MM.1S (cell line): ENCODE measurements at places on chromosomes 7 and 10.

DNA sequence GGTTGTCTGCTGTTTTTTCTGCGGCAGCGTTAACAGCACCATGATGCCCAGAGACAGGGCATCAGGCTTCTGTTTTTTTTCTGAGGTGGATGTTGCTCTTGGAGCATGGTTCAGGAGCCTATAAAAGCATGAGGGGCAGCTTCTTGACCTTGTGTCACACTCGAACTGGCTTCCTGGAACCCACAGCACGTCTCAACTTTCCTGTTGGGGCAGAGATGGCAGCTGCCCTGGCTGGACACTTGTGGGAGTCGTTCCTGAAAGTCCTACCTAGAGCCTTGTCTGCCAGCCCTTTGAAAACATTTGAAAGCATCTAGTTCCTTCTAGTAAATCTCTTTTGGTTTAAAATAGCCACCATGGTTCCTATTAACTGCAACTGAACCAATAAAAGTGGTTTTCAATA lies 28.9 kb upstream of the PRKAG2 start:
- no peak for DNase-seq

DNA sequence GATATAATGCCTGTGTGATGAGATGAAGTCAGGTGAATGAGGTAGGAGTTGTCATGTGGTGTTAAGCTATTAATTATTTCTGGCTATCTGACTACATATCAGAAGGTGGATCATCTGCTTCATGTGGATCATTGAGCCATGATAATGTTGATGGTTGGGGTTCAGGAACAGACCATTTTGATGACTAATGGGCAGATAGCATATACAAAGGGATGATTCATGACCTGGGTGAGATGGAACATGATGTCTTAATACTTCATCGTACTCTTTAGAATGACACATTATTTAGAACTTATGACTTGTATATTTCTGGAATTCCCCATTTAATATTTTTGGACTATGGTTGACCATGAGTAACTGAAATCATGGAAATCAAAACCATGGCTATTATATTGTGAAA lies 155.1 kb downstream of the OR13A1 start:
- DNase-seq, result no peak

GRCh38 chr10:77881636-77882035 lies 44.9 kb downstream of the DLG5 start:
- no peak for DNase-seq

DNA sequence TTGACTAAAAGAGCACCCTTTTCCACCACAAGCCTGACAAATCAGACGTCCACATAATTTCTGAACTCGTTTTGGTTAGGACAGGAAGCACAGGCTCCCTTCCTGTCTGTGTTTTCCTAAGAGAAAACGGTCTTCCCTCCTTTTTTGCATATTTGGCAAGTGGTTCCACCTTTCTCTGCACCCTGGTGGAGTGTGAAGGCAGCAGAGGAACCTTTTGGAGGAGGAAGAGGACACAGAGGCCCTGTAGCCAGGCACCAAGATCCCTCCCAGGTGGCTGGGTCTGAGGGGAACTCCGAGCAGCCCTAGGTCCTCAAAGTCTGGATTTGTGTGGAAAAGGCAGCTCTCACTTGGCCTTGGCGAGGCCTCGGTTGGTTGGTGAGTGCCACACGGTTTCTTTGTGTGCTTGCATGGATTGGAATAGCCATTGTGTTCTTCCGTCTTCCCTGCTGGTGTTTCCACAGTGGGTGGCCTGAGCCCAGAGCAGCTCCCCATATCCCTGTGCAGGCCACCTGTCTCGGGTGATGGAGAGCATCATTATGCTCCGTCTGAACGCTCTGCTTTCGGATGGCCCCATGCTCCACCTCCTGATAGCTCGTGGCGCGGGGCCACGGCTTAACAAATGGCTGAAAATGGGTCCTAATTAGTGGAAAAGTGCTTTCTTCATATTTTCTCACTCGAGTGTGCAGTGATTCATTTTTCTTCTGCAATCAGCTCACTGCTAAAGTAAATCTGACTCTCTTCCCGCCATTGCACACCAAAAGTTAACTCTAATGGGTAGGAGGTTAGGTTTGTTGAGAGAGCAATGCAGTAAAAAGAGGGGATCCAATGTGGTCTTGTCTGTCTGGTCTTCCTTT lies 4.2 kb downstream of the IKZF1 start:
- DNase-seq, result peak; percentile 66

DNA sequence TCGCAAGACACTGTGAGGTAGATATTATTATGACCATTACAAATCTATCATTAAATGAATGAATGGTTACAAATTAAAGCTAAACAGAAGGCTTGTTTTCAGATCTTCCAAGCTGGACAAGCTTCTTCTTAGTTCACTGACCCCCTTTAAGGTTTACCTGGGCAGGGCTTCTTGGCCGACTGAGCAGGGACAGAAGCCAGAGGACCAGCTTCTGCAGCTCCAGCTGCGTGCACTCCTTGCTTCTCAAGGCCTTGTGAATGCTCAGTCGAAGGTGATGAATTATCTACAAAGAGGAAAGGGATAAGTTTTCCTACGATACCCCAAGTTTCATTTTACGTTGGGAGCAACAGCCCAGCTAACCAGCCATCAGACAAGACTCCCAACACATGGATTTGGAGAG lies 9.3 kb downstream of the ZC3HAV1L start:
- DNase-seq, result no peak

DNA sequence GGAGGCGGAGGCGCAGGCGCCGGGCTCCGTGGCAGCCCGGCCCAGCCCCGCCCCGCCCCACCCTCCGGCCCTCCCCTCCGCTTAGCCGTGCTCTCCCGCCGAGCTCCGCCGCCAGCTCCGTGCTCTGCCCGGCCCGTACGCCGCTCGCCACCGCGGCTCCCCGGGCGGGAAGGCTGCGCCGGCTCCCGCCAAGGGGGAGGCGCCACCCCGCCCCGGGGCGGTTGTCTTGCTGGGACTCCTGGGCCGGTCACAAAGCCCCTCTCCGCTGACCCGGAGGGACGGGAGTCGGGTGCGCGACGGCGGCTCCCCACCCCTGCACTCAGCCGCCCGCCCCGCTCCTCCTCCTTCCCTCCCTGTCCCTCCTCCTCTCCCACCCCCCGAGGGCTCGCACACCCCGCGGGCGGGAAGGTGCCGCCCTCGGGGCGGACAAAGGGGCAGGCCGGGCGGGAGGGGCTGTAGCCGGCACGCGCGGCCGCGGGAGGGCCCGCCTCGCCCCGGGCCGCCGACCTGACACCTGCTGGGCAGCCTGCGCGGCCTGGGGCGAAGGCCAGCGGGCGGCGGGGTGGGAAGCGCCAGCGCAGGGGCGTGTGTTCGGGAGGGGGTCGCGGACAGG lies 11.5 kb upstream of the SP8 start:
- peak; percentile 89 for DNase-seq

- no peak for DNase-seq
Measured at GRCh38 chr10:13816195-13816925, 229.6 kb downstream of the PRPF18 start.

GRCh38 chr7:18212758-18213157 lies 185.1 kb upstream of the PRPS1L1 start:
- DNase-seq, result no peak

- DNase-seq, result no peak
Measured at GRCh38 chr7:32283546-32283945, 206.6 kb downstream of the LSM5 start.

- DNase-seq, result no peak
Measured at GRCh38 chr7:124552217-124552616, 213.4 kb downstream of the GPR37 start.

DNA sequence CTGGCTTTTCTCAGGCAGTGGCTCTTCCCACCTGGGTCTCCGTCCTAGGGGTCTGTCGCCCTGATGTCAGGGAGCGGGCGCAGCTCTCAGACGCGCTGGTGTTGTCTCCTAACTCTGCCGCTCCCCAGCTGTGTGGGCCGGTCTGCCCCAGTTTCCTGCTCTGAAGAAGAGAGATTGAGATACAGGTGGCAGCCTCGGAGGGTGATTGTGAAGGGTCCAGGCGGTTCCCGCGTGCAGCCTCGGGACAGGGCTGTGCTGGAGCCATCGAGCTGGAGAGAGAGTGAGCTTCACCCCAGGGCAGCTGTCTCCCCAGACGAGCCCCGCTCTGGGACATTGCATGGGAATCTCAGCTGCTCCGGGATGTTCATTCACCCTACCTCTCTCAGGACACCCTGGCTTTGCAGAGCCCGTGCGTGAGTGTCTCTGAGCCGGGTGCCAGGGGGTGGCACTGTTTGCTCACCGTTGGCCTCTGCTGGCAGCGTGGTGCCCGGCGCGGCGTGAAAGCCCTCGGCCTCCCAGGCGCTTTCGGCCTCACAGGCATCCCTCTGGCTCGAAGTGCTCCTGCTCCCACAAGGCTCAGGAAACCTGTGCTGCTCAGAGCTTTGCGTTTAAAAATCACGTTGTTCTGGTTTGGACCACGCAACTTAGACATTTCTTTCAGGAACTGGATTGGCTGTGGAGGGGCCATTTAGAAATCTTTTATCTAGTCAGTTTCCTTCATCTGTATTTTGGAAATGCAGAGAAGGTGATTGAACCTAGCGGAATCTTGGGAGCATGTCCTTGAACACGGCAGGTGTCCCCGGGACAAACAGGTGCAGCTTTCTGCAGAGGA lies 33.8 kb upstream of the ZFAND2A start:
- peak; percentile 66 for DNase-seq

- DNase-seq, result no peak
Measured at GRCh38 chr7:75737856-75738603, 711 bp downstream of the HIP1 start.

GRCh38 chr10:6365384-6365783 lies 162.7 kb downstream of the PFKFB3 start:
- DNase-seq, result no peak

GRCh38 chr10:68403701-68404100 lies 3.4 kb downstream of the RUFY2 start:
- DNase-seq, result no peak

- peak; percentile 66 for DNase-seq
Measured at GRCh38 chr7:8418629-8419245, 14.7 kb upstream of the NXPH1 start.

DNA sequence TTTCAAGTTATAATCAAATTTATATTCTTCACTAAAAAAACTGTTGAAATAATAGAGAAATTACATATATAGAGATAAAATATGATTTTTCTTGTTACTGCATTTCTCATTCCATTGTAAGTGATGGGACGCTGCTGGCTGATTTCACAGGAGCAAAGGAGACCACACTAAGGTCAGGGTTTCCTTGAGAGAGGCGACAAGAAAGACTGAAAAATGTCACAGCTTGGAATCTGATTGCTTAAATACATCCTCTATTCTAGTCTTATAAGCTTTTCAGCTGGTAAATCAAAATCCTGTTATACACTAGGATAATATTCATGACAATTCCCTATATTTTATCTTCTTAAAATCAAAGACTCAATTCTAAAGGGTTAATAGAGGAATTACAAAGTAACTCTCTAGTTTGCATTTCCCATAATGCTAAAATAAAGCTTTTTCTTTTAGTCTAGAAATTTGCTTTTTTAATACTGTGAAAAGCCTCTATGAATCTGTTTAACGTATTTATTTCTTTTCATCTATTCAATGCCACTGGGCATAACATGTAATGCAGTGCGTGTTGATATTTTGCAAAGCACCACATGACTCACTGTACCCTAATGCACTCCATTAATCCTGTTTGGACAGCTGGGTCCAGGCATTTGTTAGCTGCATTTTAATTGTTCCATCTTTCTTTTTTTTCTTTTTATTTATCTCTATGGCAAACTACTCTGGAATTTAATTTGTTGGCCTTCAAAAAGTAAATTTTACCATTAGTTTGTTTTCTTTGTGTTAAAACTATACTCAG lies 81.7 kb downstream of the RNF32 start:
- DNase-seq, result no peak

- DNase-seq, result no peak
Measured at GRCh38 chr10:106424054-106424453, 740.5 kb downstream of the SORCS1 start.

GRCh38 chr10:119313644-119314043 lies 106.3 kb downstream of the GRK5 start:
- DNase-seq, result peak; percentile 86

- no peak for DNase-seq
Measured at GRCh38 chr10:132932461-132933307, 9.7 kb downstream of the CFAP46 start.

- no peak for DNase-seq
Measured at GRCh38 chr10:94042001-94042833, 48.5 kb downstream of the PLCE1 start.

DNA sequence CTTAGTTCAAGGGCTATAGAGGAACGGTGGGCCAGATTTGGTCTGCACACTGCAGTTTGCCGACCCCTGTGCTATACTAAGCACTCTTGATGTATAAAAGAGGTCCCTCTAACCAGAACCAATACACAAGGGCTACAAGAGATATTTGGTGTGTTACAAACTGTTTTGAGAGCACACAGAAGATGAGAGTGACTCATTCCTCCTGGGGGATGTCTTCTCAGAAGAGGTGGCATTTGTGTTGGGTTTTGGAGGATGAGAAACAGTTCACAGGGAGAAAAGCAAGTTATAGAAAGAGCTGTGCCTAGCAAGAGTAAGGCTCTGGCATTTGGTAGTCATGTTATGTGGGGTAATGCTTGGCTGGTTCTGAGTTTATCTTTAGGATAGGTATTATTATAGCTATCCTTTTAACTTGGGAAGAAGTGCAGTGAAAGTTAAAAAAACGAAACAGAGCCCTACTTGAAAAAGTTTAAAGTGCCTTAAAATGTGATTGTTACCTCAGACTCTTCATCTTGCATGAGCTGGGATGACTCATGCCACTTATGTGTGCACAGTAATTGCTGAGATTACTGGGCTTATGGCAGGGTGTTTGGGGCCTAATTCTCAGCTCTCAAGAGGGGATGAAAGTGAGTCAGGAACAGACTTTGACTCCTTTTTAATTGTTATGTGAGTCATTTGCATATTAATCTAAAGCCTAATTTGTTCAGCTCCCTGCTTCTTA lies 160.4 kb downstream of the KIF20B start:
- no peak for DNase-seq

DNA sequence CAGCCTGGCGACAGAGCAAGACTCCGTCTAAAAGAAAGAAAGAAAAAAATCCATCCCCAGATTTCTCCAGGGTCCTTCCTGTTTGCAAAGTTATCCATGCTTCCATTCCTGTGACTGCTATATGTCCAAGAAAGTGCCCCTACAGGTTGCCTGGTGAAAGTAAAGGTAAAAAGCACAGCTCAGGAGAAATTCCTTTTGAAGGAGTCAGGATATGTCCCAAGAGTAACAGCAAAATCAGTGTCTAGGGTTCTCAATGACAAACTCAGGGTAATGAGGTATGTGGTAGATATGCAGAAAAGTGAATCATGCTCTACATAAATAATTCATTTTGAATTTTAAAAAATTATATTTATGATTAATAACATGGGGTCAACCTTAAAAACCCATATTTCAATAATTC lies 91.5 kb downstream of the CTTNBP2 start:
- no peak for DNase-seq

DNA sequence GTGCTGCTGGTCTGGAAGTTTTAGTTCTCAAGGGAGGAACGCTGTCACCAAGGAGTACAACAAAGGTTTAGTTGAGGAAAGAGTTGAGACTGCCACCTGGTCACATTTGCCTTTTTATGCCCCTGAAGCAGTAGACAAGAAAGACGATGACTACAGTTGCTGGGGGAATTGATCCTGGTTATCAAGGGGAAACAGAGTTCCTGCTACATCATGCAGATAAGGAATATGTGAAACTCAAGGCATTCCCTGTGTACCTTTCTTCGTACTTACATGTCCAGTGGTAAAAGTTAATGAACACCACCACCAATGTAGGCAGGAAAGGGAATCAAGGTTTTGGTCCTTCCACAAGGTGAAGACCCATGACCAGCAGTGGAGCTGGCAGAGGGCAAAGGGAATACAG lies 31.8 kb downstream of the SLC35B4 start:
- no peak for DNase-seq
